Stimulated activated CD4-positive, alpha-beta T cell treated with anti-CD3 and anti-CD28 coated beads, Interleukin-1b, Interleukin-23, amount 100 ng/mL, for 1 hour (primary cell): ENCODE measurements at places on chromosomes 5 and 9.

- DNase-seq: no peak
Measured at GRCh38 chr9:121950866-121951265, 142.2 kb downstream of the TTLL11 start.

GRCh38 chr9:131621551-131622358 lies 76.4 kb downstream of the PRRT1B start:
- no peak for DNase-seq

GRCh38 chr5:136133222-136133921 lies 727 bp downstream of the SMAD5 start:
- DNase-seq: no peak

GRCh38 chr5:83555263-83555662 lies 83.7 kb downstream of the VCAN start:
- no peak for DNase-seq

DNA sequence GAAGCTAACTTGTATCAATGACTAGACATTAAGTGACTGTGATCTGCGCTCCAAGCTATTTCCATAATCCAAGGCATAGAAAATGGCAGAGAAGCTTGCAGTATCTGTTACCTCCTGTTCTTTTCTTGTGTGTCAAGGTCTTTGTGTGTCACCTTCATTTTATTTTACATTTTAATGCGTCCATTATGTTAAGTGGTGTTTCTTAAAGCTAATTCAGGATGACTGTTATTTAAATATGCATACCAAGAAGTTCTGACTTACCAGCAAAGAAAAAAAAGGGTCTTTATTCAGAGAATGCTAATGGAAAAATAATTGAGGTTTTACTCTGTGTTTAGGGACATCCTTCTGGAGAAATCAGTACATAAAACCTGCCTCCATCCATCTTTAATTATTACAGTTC lies 52.3 kb downstream of the STK32A start:
- no peak for DNase-seq

GRCh38 chr5:25944786-25945185 lies 1093.6 kb downstream of the CDH9 start:
- no peak for DNase-seq
